WERI-Rb-1 (cell line): ENCODE measurements at places on chromosomes 5 and 9.

DNA sequence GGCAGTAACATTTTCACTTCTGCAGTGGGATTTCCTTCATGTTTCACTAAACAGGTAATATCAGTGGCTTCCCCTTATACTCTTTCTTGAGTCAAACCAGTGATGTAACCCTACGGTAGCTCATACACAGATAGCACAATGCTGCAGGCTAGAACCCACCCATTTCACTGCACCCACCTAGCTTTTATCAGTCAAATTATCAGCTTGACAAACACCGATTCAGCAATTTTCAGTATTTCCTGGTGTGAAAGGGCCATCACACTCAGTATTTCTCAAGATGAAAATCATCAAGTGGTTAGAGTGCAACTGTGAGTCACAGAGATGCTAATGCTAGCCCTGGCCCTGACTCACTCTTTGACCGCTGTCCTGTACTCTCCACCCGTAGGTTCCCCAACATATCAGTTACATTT, 242.3 kb upstream of the PTGER4 start:
- DNase-seq, result no peak

DNA sequence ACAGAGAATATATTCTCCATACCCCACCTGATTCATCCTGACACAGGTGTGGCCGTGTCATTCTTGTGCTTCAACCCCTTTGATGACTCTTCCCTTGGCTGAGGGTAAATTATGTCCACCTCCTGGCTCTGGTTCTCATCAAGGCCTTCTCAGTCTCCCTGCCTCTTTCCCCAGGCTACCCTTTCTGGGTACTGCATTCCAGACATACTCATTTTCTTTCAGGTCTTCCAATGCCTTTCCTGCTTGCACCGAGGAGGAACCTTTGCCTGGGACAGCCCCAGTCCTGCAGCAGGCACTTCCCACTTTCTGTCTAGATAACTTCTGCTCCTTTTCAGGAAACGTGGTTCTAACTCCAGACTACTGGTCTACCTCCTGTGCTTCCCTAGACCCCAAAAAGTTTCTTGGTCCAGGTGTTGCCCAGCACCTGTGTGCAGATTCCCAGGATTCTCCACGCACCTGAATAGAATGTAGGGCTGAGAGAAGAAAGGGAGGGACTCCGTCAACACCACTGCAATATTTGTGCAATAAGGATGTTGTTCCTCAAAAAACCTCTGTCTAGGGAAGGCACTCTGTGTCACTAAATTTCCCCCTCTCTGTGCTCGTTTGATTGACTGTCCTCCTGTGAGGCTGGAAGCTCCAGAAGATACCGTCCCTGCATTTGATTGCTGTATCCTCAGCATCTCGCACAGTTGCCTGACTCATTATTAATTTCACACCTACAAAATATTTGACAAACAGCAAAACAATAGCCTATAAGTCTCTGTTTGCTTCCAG, 255.4 kb upstream of the NFIL3 start:
- DNase-seq, result no peak

DNA sequence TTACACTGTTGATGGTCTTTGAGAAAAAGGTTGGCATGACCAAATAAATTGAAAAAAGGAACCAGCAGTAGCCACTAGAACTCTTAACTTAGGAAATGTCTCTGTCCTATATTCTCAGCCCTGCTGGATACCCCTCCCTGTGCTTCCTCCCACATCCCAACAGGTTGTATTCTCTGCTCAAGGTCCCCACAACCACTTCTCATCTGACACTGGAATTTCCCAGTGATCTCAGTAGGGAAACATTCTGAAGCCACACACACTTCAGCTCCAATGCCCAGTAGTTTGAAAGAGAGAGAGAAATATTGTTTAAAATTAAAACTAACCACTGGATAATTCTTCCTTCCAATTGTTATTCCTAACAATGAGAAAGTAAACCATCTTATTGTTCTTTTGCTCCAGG, 30.0 kb upstream of the NREP start:
- DNase-seq, result no peak

GRCh38 chr9:79040671-79041070, 531.1 kb upstream of the TLE4 start:
- DNase-seq, result no peak

- DNase-seq, result no peak
Observed at GRCh38 chr5:72170101-72170500, 62.8 kb downstream of the MAP1B start.

- peak; percentile 8 for DNase-seq
Observed at GRCh38 chr5:115602591-115603125, 379 bp upstream of the TICAM2 start.

- DNase-seq, result no peak
Observed at GRCh38 chr9:131280660-131281059, 4.3 kb upstream of the FAM78A start.

DNA sequence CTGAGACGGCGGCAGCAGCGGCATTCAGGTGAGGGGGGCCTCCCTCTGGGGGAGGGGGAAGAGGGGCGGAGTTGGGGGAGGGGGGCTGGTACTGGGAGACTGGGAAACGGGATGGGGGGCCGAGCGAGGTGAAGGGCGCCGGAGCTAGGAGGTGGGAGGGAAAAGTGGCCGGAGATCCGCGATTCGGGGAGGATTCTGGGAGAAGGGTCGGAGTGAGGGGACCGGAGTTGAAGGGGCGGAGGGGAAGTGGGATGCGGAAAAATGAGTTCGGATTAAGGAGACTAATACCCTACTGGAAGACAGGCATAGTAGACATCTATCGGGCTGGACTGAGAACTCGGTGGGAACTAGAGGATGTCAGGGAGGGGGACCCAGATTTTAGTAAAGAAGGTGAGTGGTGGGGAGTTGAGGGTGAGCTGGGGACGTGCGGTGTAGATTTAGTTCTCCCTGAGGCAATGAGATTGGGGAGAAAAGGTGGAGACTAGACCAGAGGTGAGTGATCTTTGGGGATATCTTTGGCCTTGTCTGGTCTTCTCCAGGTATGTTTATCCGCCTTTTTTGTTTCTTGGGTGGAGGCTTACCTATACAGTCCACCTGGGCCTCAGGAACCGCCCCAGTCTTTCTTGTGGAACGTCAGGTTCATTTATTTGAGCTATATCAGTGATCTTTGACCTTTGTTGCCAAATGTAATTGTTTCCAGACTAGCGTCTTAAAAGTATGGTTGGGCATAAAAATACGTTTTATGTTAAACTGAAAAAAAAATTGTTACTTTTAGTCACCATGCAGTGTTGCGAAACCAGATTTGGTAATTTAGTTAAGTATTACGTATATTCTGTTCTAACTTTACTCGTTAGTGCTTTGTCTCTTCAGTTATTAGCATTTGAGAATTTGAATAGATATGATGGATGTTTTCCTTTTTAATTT, 632 bp downstream of the UBAP1 start:
- peak; percentile 92 for DNase-seq

DNA sequence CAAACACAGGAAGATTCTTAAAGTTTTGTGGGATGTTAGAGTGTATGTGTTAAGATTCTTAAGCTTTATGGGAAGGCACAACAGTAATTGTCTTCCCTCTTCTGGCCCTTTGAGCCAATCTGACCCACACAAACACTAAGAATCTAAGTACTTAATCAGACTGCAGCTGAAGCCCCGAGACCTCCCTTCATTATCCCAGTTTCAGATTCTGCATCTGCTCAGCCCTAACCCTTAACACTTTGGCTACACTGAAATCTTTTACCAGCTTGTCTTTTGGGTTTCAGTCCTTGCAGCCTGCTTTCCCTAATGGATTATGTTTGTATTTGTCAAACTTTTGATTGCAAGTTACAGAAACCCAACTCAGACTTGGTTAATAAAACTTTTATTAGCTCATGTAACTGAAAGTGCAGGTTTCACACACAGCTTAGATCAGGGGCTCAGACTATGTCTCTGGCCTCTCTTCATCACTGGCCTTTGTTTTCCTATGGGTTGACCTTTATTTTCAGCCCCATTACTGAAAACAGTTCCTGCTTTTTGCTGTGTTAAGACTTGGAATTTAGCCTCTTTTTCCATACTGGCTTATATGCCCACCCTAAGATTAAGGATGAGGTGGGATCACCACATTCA, 71.5 kb downstream of the COX7C start:
- peak; percentile 16 for DNase-seq
